Mammary epithelial cell (primary cell): ENCODE measurements at places on chromosomes 5 and 9.
A peak's percentile ranks its signal among the peaks of the same experiment; 100 is the strongest.

- DNase-seq = no peak
These were observed 9.4 kb upstream of the PRSS3 start for GRCh38 chr9:33785914-33786313.

DNA sequence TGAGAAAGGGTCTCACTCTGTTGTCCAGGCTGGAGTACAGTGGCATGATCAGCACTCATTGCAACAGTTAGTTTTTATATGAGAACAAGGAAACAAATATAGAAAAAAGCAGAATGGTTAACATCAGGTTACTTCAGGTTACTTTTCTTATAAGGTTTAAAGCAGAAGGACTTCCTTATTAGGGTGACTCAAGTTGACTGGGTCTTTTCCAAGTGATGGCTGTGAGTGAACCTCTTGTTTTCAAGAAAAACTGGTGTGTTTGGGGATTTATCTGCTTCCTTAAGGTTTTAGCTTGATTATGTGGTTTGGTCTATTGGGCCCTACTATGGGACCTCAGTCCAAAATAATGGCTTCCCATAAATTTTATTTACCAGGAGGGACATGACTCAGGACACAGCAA, 99.2 kb downstream of the ARRDC3 start:
- peak; percentile 28 for DNase-seq

GRCh38 chr5:142012186-142012785, 541 bp downstream of the GNPDA1 start:
- DNase-seq = peak; percentile 27

DNA sequence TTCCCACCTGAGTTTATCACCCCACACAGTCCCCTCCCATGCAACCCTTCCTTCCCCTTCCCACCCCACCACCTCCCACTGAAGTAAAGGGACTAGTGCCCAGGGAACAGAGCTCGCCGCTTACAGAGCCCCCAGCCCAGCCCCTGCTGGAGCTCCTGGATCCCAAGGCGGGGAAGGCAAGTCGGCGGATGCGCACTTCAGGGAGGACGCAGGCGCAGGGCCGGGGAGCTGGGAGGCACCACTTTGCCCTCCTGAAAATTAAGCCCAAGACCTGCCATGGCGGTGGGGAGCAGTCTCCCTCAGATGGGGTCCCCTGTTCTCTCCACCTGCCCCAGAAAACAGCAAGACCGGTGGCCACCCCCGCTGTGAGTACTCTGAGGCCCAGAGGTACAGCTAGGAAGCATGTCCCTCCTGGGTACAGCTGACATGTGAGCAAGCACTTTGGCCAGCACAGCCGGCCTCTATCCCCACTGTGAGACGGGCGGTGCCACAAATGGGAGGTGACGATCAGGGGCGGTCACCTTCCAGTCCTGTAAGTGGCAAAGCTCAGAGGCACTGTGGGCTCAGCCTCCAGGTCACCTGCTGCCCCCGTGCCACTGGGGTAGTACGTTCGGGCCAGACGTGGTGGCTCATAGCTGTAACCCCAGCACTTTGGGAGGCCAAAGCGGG, 45.9 kb downstream of the COL23A1 start:
- DNase-seq = no peak

- no peak for DNase-seq
These were observed 31.7 kb downstream of the SARDH start for GRCh38 chr9:133706307-133707050.

GRCh38 chr5:78899922-78900362, 85.2 kb downstream of the ARSB start:
- DNase-seq = peak; percentile 44

- peak; percentile 43 for DNase-seq
These were observed 225.7 kb downstream of the FRMD3 start for GRCh38 chr9:83312537-83312936.

DNA sequence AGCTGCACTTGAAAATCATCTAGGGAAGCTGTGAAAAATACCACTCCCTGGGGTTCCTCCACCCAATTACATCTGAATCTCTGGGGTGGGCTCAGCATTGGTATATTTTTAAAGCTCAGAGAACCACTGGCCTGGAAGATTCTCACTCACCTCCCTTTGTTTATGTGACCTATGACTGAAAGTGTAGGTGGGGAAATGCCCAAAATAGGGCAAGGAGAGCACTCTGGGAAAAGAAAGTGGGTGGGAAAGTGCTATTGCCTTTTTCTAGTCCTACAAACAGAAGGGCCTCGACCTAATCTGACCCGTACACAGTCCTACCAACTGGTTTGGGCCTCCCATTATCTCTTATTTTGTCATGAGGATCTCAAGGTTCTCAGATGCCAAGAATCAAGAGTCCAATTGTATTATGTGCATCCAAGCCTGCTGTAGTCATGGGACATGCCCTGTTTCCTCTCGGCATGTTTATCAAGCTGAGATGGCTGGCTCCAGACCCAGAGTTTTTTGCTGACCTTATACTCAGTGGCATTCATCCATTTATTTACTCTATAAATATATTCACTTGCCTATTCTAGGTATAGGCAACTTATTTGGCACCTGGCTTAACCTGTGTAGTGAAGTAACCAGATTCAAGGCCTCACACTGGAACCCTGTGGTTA, 483.7 kb downstream of the ENC1 start:
- no peak for DNase-seq

GRCh38 chr9:127187231-127187956, 65.0 kb upstream of the ANGPTL2 start:
- peak; percentile 93 for DNase-seq

DNA sequence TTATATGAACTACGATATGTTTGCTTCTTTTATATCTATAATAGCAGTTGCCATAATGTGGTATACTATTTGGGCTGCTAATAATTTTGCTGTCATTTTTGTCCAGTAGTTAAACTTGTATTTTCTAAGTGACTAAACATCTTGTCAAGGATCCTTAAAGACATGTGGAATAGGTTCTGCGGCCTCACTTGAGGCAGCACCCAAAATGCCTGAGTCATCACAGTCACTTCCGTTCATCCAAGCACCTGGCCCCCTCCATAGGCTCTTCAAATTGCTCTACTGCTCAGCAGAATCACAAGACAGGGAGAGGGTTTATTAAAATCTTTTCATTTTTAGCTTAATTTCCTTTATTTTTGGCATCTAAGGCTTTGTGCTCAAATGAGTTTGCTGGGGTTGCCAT, 259.1 kb downstream of the AOPEP start:
- no peak for DNase-seq

DNA sequence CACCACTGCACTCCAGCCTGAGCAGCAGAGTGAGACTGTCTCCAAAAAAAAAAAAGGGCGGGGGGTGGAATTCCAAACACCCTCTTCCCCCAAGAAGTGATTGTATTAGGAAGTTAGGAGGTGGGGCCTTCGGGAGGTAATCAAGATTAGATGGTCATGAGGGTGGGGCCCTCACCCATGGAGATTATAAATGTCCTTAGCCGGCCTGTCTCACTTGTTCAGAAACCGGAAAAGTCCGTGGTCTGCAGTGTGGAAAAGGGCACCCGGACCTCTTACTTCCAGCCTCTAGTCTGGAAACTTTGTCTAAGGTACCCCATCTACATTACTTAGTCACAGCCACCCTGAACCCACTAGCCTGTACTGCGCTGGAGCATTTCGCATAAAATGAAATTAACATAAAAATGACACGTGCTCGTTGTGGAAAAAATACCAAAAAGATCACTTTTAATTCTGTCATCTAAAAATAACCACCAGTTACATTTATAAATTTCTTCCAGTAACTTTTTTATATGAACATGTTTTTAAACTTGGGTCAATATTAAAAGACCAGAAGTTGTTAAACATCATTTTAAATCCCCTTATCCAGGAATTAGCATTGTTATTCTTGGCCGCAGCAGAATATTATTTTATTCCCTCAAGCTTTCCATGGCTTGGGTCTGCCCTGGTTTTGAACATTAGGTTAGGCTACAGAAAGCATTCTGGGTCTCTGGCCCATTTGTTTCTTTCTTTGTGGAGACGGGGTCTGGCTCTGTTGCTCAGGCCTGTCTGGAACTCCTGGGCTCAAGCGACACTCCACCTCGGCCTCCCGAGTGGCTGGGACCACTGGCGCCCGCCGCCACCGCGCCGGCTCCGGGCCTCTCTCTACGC, 1.2 kb upstream of the CKS2 start:
- DNase-seq = no peak

DNA sequence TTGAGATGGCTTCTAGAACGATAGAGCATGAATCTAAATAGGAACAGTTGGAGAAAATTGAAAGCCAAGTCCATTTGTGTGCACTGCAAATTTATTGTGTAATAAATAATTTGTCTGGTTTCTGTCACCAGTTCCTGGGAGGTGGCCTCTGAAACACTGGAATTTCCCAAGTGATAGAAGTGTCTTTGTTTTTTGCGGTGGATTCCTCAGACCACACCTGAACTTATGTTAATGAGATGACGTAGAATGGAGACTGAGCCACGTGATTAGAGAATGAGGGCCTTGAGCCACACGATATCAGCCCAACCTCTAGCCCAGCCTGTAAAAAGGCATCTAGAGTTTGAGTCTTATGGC, 105.1 kb downstream of the MSX2 start:
- DNase-seq = peak; percentile 15

DNA sequence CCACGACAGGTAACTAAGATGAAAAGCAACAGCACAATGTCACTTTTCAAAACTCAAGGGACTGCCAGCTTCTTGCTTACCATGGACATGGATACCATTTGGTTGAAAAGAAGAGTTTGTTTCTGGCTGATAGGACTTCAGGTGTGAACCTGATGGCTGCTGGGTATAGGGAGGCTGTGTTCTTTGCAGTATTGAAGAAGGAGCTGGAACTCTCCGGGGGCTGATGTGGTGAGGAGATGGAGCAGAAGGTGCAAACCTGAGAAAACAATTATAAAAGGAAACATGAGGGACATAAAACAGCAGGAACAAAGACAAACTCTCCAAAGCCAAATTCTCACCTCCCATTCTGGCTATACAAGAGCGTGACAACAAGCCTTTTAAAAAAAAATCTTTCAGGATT, 330.1 kb upstream of the RFX3 start:
- DNase-seq = no peak

- no peak for DNase-seq
These were observed 1.8 kb downstream of the LCNL1 start for GRCh38 chr9:136984464-136985026.

GRCh38 chr5:122981846-122982245, 54.7 kb downstream of the PPIC start:
- DNase-seq = no peak

GRCh38 chr5:54415896-54416601, 39.5 kb upstream of the HSPB3 start:
- peak; percentile 83 for DNase-seq
